ENCODE measurements at places on chromosomes 11 and 22. TPM values are rescaled to one million over a fixed set of nuclear protein-coding genes. Genes with fewer than 3 reads are reported as not detected.

PIK3IP1 gene
- 16.4 TPM for polyA plus RNA-seq

- DNase-seq = no peak
- no peaks in the 10 kb centered on the region for H3K27me3 ChIP-seq
- H3K4me3 ChIP-seq = no peak overlapping the region
- no peaks in the 10 kb centered on the region for H3K4me1 ChIP-seq
Observed at GRCh38 chr11:108048269-108048668, 39.6 kb downstream of the CUL5 start.

- H3K27ac ChIP-seq = no peak overlapping the region
- H3K36me3 ChIP-seq = peaks cover 2% of the 10 kb centered on the region
- H3K4me3 ChIP-seq = no peak overlapping the region
- no peaks in the 10 kb centered on the region for H3K4me1 ChIP-seq
- no peak for DNase-seq
- H3K27me3 ChIP-seq = no peaks in the 10 kb centered on the region
Observed at GRCh38 chr11:68076371-68077042, 37.7 kb downstream of the TCIRG1 start.

DNA sequence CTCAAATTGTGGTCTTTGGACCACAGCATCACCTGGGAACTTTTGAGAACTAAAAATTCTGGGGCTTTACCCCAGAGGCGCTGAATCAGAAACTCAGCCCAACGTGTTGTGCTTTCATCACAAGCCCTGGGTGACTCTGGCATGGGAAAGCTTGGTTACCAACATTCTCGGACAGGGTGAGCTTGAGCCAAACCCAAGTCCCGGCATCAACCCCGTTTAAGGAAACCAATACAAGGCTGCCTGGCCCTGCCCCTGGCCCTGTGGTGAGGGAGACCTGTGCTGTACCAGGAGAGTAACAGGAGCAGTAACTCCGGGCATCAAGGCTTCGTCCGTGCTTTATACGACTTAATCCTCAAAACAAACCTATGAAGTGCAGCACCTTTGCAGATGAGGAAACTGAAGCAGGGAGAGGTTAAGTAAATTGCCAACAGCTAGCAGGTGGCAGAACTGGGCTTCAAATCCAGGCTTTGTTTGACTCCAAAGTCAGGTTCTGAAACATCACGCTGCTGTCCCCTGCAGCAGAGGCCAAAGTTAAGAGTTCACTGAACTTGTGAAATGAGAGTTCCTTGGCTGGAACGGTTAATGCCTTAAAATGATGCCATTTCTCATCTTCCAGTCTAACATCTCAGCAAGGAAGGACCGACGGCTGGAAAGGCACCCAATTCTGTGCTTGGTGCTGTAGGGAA lies 64.1 kb upstream of the BID start:
- H3K4me1 ChIP-seq = peaks cover 14% of the 10 kb centered on the region
- no peak overlapping the region for H3K27ac ChIP-seq
- peaks cover 88% of the 10 kb centered on the region for H3K36me3 ChIP-seq
- no peak for DNase-seq
- H3K4me3 ChIP-seq = no peak overlapping the region

GRCh38 chr22:48749555-48750227 lies 1078.0 kb downstream of the BRD1 start:
- H3K4me1 ChIP-seq = no peaks in the 10 kb centered on the region
- H3K36me3 ChIP-seq = no peaks in the 10 kb centered on the region

SAA4 gene
- polyA plus RNA-seq = not detected

OLFML1 gene
- not detected for polyA plus RNA-seq
